ENCODE measurements at places on chromosomes 2 and 18. TPM values are rescaled to one million over a fixed set of nuclear protein-coding genes. Genes with fewer than 3 reads are reported as not detected.

GRCh38 chr2:162731917-162732804, 106.4 kb downstream of the KCNH7 start:
- H3K27ac ChIP-seq, result no peak overlapping the region
- no peaks in the 10 kb centered on the region for H3K27me3 ChIP-seq
- no peak for DNase-seq
- no peak overlapping the region for H3K4me3 ChIP-seq
- no peaks in the 10 kb centered on the region for H3K36me3 ChIP-seq
- no peaks in the 10 kb centered on the region for H3K4me1 ChIP-seq

DNA sequence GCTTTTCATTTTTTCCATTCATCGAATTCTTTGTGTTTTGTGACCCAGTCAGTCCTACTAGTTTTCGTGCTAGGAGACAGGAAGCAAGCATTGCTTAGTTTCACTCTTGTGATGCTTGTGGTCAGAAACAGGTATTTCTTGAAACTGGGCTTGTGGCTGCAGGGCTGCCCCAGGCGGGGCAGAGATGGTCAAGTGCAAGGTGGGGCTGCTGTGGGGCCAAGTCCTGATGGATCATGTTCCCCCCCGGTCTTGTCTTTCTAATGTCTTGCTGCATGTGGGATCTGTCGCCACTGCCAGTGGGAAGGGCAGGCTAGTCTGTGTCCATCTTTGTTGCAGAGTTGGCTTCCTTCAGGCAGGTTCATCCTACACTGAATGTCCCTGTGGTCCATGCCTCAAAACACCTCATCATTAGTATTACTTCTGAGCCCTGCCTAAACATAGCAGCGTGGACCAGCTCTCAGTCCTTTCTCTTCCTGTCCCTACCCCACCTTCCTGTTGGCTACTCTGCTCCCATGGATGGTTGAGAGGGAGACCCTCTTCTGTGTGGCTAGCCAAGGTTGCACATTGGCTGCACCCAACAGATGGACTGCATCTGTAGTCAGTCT, 38.7 kb downstream of the INPP4A start:
- H3K27ac ChIP-seq, result no peak overlapping the region
- no peaks in the 10 kb centered on the region for H3K36me3 ChIP-seq
- no peaks in the 10 kb centered on the region for H3K4me1 ChIP-seq
- H3K27me3 ChIP-seq, result no peaks in the 10 kb centered on the region
- no peak overlapping the region for H3K4me3 ChIP-seq
- no peak for DNase-seq

PROM2 gene
- 9.2 TPM for total RNA-seq

SERPINB10 gene
- 1.7 TPM for total RNA-seq

DNA sequence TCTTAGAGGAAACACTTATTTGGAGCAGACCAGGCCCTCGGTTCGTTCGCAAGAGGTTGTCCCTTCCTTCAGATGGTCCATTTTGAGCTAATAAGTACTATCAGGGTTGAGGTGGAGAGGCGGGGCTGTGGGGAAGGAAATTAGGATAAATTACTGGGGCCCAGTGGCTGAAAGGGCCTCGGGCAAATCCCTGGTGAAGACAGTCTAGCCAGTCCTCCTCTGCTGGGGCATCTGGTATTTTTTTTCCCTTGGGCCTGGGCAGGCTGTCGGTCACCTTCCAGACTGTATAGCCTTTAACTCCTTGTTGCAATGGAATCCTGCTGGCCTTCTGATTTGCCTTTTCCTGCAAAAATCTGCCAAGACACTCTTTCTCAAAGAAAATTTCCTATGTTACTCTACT, 1.7 kb upstream of the MYO3B start:
- H3K36me3 ChIP-seq, result no peaks in the 10 kb centered on the region
- no peaks in the 10 kb centered on the region for H3K4me1 ChIP-seq
- DNase-seq, result no peak
- H3K27ac ChIP-seq, result no peak overlapping the region
- no peaks in the 10 kb centered on the region for H3K27me3 ChIP-seq

DNA sequence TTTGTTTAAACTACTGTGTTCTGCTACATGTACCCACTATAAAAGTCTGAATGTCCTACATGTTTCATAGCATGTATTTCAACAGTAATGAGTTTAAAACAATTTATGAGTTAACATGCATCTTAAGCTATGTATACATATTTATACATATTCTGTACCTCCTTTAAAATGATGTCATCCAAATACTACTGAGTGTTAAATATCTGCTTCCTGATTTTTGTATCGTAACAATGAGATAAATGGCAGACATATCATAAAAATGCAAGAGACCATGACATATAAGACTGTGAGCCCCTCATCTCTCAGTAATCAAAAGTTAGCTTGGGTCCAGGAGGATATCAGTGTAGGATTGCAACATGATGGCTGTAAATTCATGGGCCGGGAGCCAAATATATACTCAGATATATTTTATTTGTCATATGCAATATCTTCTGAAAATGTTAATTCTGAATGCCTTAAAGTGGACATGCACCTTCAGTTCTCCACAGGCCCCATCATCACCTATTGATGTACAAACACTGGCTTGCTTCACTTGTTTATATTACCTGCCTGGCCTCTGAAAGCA, 3.6 kb downstream of the COL5A2 start:
- no peak for DNase-seq
- peaks cover 38% of the 10 kb centered on the region for H3K4me1 ChIP-seq
- H3K36me3 ChIP-seq, result peaks cover 48% of the 10 kb centered on the region
- H3K27ac ChIP-seq, result no peak overlapping the region
- no peaks in the 10 kb centered on the region for H3K27me3 ChIP-seq

FEV gene
- not detected for total RNA-seq

DNA sequence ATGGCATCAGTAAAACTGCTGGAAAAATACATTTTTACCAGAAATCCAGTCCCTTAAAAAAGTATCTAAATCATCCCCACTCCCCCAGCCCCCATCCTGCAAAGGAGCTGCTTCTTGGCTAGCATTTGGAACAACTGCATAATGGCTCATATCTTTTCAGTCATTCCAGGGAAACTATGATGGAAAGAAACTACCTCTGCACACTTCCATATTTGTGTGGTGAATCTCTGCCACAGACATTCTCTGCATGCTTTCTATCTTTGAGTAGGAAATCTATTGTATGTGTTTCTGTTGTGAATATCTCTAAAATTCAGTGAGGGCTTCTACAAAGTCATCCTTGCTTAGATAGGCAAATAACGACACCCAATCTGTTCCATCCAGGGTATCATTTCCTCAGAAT, 632.3 kb downstream of the LRP1B start:
- H3K4me1 ChIP-seq, result 0 out of 2 replicates have a peak, but pooled peaks cover 7% of the 10 kb centered on the region
- DNase-seq, result no peak
- no peaks in the 10 kb centered on the region for H3K27me3 ChIP-seq

ABCG5 gene
- not detected for total RNA-seq

- no peak overlapping the region for H3K27ac ChIP-seq
- H3K4me1 ChIP-seq, result no peaks in the 10 kb centered on the region
- no peak overlapping the region for H3K4me3 ChIP-seq
Observed at GRCh38 chr2:239965318-239965717, 59.8 kb downstream of the NDUFA10 start.

TFPI gene
- 82.1 TPM for total RNA-seq

GRCh38 chr2:227464851-227465250, 7.1 kb upstream of the AGFG1 start:
- peaks cover 35% of the 10 kb centered on the region for H3K4me1 ChIP-seq
- H3K27me3 ChIP-seq, result no peaks in the 10 kb centered on the region
- DNase-seq, result no peak
- no peak overlapping the region for H3K27ac ChIP-seq
- no peak overlapping the region for H3K4me3 ChIP-seq

- H3K27ac ChIP-seq, result no peak overlapping the region
- peaks cover 14% of the 10 kb centered on the region for H3K36me3 ChIP-seq
- no peak overlapping the region for H3K4me3 ChIP-seq
- DNase-seq, result no peak
Observed at GRCh38 chr2:191347881-191348280, 102.7 kb downstream of the MYO1B start.

DNA sequence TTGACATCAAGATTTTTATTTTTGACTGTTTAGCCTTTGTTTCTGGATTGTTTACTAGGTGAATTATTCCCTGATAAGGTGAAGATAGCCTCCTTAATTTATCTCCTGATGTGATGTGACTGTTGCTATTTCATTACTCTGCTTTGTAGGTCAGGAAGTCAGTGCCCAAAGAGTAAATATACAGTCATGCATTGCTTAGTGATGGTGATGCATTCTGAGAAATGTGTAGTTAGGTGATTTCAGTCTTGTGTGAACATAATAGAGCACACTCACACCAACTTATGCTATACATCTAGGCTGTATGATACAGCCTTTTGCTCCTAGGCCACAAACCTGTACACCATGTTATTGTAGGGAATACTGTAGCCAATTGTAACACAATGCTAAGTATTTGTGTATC, 102.4 kb upstream of the THUMPD2 start:
- DNase-seq, result no peak
- H3K36me3 ChIP-seq, result no peaks in the 10 kb centered on the region
- no peak overlapping the region for H3K4me3 ChIP-seq
- no peaks in the 10 kb centered on the region for H3K4me1 ChIP-seq

GRCh38 chr2:205352094-205352493, 330.2 kb upstream of the NRP2 start:
- DNase-seq, result no peak
- no peaks in the 10 kb centered on the region for H3K27me3 ChIP-seq
- H3K36me3 ChIP-seq, result no peaks in the 10 kb centered on the region
- H3K27ac ChIP-seq, result no peak overlapping the region
- H3K4me3 ChIP-seq, result no peak overlapping the region
- peaks cover under 1% of the 10 kb centered on the region for H3K4me1 ChIP-seq

DNA sequence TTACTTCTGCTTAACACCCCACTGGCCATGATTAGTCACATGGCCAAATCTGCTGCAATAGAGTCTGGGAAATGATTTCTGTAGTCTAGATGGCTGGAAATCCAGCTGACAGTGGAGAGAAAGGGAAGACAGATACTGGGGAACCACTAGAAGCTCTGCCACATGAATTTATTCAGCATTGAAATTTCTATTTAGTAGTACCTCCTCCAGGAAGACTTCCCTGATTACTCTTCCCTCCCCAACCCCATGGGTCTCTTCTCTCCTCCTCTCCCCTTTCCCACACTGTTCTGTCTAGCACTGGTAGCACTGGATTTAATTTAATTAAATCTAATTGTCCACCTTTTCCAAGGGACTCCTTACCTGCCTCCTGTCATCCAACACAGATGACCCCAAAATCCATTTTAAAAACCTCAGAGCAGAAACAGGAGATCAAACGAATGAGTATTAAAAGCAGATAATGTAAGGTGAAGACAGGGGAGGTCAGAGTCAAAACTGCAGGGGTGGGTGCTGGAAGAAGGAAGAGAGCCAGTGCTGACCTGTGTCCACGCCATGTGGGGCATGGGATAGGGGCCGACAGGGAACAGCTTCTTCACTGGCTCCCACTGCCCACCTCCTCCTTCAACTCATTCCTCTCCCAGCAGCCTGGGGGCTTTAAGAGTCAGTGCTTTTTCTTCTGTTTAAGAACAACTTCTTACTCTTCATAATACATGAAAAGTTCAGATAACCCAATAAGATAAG, 169.2 kb upstream of the HS6ST1 start:
- H3K4me3 ChIP-seq, result no peak overlapping the region
- peaks cover 44% of the 10 kb centered on the region for H3K4me1 ChIP-seq
- H3K36me3 ChIP-seq, result no peaks in the 10 kb centered on the region
- no peak overlapping the region for H3K27ac ChIP-seq
- no peak for DNase-seq

PIEZO2 gene
- 5.5 TPM for total RNA-seq

DNA sequence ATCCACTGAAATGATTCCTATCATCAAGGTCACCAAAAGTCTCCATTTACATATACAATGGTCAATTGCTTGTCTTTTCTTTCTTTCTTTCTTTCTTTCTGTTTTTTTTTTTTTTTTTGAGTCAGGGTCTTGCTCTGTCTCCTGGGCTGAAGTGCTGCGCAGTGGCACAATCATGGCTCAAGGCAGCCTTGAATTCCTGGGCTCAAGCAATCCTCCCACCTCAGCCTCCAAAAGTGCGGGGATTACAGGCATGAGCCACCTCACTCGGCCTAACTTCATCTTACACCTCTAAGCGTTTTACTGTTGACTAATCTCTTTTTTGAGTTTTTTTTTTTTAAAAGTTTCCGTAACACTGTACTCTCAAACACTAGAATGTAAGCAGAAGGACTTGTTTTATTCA, 867 bp downstream of the SF3B6 start:
- H3K4me3 ChIP-seq, result peak overlapping the region; percentile 58
- DNase-seq, result no peak
- H3K27me3 ChIP-seq, result no peaks in the 10 kb centered on the region
- peaks cover 11% of the 10 kb centered on the region for H3K4me1 ChIP-seq
- H3K27ac ChIP-seq, result no peak overlapping the region

GRCh38 chr2:383888-384287, 96.0 kb upstream of the ALKAL2 start:
- H3K27me3 ChIP-seq, result no peaks in the 10 kb centered on the region
- H3K27ac ChIP-seq, result no peak overlapping the region
- no peaks in the 10 kb centered on the region for H3K4me1 ChIP-seq
- no peak for DNase-seq

PSMG2 gene
- total RNA-seq, result 79.7 TPM

DNA sequence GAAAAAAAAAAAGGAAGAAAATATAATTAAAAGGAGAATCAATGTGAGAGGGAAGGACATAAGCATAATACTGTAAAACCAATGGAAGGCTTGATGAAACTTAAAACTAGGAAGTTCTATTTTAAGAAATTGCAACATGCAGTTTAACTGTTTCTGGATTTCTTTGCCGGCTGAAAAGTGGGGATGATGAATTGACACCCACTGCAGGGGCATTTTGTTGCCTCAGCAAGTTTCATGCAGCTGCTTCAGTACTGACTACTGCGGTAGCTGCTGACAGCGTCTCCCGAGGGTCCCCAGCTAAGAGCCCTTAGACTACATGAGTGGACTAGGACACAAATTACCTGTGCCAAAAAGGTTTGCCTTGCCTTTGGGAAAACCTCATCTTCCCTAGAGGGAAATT, 69.2 kb downstream of the B3GNT2 start:
- H3K36me3 ChIP-seq, result no peaks in the 10 kb centered on the region
- no peak for DNase-seq
- H3K27ac ChIP-seq, result no peak overlapping the region
- H3K4me3 ChIP-seq, result no peak overlapping the region
- no peaks in the 10 kb centered on the region for H3K27me3 ChIP-seq

SPEG gene
- total RNA-seq, result 0.44 TPM

GRCh38 chr2:223165423-223166214, 113.6 kb downstream of the KCNE4 start:
- H3K4me1 ChIP-seq, result no peaks in the 10 kb centered on the region
- H3K4me3 ChIP-seq, result no peak overlapping the region
- H3K27ac ChIP-seq, result no peak overlapping the region
- H3K36me3 ChIP-seq, result no peaks in the 10 kb centered on the region

EFHD1 gene
- 0.66 TPM for total RNA-seq

IDH1 gene
- 79.7 TPM for total RNA-seq
